Astrocyte of the spinal cord (primary cell): ENCODE measurements at places on chromosomes 7 and 10.

- peak; percentile 67 for DNase-seq
Observed at GRCh38 chr7:138848056-138848980, 50.3 kb upstream of the ATP6V0A4 start.

DNA sequence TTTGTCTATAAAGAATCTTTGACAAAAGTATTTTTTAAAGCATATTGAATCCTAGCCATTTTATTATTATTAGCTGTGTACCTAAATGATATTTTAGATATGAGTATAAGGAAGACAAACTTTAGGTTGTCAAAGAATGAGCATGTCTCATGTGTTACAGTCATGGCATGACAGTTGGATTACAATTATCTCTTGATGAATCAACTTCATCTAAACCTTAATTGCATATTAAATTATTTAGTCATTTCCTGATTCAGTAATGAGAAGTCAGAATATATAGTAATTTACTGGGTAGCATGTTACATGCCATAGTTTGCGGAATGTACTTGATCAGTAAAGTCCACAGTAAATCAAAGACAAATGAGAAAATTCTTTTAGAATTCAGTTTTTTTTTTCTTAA is 59.2 kb downstream of the MAPK8 start:
- DNase-seq, result no peak

GRCh38 chr10:129915526-129916378 is 48.3 kb downstream of the EBF3 start:
- no peak for DNase-seq

DNA sequence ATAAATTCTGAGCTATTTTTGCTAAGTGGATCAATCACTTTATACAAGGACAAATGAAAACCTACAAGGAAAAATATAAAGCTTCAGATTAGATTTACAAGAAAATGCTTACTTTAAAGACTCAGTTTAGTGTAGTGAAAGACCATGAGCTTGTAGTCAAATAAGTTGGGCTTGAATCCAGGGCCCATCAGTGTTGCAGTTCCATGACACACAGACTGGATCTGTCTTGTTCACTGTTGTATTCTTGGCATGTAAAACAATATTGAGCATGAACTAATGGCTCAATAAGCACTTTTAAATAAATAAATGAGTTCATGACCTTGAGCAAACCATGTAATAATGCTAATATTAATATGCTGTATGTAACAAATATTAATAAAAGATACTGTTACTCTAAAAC is 164.6 kb upstream of the KCND2 start:
- DNase-seq, result no peak

DNA sequence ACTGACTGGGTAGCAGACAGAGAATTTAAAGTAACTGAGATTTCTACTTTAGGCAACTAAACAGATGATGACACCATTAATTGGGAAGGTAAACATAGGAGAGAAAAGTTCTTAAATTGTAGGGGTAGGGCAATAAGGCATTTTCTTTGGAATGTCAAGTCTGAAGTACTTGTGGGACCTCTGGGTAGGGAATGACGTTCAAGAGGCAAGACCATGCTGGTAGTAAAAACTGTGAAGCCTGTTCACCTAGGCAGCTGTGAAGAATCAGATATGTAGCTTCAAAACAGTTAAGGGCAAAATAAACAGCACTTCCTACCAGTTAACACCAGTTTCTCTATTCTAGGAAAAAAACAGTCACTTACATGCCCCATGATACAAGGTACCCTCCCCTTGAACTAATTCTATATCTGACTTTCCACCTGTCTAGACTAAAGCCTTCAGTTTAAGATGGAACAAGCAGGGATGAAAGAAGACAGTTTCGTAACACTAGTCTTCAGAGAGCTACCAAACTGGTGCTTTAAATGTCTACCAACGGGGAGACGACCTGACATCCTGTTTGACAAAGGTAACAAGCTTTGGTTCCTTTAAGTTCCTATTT is 63.1 kb upstream of the KCNIP2 start:
- DNase-seq, result no peak

- no peak for DNase-seq
Observed at GRCh38 chr10:45444022-45444421, 70.0 kb downstream of the ALOX5 start.

DNA sequence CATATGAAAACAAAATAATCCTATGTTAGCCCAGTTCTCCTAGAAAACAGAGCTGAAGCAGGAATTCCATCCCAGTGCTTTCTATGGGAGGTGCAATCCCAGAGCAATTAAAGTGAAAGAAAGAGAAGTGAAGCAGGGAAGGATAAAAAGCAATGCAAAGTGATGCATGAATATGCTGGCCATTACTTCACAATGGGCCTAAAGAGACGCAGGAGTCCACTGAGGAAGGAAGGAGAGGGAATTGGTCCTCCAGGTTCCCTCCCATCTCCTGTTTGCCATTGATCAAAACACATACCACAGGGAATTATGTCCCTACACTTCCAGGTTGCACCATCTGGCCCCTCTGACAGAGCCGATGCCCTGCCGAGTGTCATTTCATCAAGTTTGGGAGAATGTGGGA is 392.2 kb upstream of the NFE2L3 start:
- DNase-seq, result no peak

- DNase-seq, result no peak
Observed at GRCh38 chr10:59265141-59265540, 88.7 kb downstream of the PHYHIPL start.

GRCh38 chr7:115707258-115708012 is 323.1 kb downstream of the TFEC start:
- peak; percentile 20 for DNase-seq

DNA sequence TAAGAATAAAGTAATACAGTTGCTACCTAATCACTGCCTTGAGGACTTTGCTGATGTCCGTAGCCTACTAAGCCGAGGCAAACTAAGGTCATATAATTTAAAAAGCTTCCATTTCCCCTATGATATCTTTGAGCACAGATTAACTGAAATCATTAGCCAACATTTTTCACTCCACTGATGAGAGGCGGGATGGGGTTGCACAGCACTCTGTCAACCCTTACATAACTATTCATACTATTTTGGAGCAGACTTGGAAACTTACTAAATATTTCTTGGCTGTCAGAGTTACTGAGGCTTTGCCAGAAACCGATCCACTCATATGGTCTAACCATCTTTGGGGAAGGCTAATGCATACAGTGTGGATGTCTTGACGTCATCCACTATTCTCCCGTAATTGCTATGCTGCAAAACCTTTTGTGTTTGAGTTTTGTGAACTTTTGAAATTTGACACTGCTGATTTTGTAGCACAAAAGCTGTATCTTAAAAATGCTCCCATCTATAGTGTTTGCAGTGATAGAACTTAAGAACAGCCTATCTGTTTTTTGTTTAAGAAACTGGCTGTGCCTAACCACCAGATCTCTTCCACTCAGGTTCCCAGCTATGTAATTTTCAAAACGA is 248.7 kb downstream of the TSPAN12 start:
- DNase-seq, result no peak

- DNase-seq, result no peak
Observed at GRCh38 chr7:141820067-141820466, 21.2 kb downstream of the PRSS37 start.

DNA sequence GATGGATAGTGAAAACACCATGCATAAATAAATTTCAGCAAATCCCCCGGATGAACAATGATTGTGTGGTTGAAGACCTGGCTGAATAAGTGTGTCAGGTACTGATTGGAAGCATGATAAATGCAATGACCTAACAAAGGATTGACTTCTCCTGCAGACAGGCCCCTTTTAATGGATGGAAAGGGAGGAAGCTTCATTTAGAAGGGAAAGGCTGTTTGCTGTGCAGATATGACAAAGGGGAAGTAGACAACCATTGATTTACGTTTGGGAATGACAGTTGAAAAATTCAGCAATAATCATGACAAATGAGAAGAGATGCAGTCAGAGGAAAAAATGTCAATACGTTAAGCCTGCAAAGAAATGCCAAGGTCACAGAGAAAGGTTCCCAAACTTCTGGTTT is 503.8 kb downstream of the LRMDA start:
- DNase-seq, result no peak

- DNase-seq, result peak; percentile 22
Observed at GRCh38 chr7:98420966-98421612, 20.2 kb upstream of the BAIAP2L1 start.

- DNase-seq, result peak; percentile 13
Observed at GRCh38 chr7:117375380-117375779, 51.9 kb downstream of the ASZ1 start.
